ENCODE measurements at places on chromosomes 11 and 22. TPM values are rescaled to one million over a fixed set of nuclear protein-coding genes. Genes with fewer than 3 reads are reported as not detected.

DNA sequence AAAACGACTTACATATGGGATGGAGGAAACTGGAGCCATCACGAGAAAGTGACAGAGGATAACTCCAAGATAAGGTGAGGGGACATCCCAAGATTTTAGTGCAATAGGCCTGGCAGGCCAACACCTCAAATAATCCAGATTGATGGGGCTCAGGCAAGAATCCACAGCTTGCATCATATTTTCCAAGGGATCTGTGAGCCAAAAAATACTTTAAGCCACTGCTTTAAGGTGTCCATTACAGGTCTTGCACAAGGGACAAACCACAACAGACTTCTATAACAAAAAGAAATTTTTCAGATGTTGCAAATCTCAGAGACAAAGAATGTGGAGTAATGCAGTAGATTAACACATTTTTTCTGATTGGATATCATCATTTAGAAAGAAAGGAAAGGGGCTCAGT, 45.6 kb downstream of the DENND5A start:
- no peak for DNase-seq

DNA sequence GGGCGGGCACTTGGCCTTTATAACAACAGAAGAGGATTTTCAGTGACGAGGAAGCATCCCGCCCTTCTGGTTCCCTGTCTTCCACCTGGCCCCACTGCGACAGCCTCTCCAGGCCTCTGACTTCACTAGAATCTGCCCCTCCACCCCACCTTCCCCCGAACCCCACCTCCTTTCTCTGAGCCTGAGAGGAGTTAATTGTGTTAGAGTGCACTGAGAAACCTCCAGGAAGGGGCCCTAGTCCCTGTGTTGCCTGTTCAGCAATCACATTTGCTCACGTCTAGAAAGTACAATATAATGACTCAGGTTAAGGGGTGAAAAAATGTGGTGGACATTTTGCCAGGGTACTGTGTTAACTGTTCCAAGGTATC, 38.8 kb downstream of the PTPRJ start:
- DNase-seq: no peak

Gene MS4A3
- not detected for total RNA-seq

- DNase-seq: no peak
Observed at GRCh38 chr22:23283591-23284503, 103.5 kb downstream of the BCR start.

DNA sequence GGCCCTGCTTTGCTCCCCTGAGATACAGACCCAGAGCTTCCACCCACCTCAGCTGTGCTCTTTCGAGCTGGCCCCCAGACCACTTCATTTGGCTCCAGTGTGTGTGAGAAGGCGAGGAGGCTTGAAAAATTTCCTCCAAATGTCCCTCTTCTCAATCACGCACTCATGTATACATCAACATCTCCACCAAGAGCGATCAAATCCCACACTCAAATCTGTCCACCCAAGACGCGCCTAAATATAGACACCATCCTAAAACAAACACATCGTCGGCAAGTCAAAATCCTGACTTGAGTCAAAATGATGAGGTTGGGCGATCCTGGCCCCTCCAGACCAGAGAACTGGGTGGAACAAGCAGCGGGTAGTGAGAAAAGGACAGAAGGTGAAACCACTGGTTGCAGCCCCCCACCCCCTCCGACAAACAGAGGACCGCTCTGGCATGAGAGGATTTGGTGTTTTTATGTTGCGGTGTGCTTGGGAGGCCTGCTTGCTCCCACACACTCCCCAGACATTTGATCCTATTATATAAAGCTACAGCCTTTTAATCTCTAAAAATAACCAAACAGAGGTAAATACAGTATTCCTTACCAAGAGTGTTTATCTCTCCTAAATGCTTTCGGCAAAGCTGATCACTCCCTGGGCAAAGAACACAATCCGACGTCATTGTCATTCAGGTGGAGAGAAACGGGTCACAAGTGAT, 10.2 kb downstream of the MN1 start:
- DNase-seq: no peak

- DNase-seq: no peak
Observed at GRCh38 chr22:46578824-46579561, 41.2 kb upstream of the GRAMD4 start.

- DNase-seq: no peak
Observed at GRCh38 chr11:92770981-92771380, 198.5 kb upstream of the MTNR1B start.

Gene OTOG
- not detected for total RNA-seq

DNA sequence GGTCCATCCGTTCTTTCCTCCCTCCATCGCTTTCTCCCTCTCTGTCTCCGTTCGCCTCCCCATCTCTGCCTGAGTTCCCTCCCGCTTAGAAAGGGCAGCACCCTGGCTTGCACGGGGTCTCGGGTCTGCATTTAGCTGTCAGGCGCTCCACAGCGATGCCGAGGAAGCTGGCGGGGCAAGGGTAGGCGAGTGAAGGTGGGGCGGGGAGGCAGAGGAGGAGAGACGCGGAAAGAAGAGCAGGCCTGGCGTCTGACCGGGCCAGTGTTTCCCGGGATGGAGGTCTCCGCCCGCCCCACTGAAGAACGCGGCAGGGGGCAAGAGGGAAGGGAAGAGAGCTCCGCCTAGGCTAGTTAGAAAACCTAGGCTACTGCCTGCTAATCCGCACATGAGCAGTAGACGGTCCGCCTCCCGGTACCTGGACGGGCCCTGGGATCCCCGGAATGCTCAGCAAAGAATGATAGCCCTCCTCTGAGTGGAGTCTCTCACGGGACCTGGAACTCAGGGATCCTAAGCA, 3922.5 kb upstream of the OR11H1 start:
- no peak for DNase-seq

GRCh38 chr22:36673821-36674220, 29.7 kb downstream of the CACNG2 start:
- DNase-seq: no peak

DNA sequence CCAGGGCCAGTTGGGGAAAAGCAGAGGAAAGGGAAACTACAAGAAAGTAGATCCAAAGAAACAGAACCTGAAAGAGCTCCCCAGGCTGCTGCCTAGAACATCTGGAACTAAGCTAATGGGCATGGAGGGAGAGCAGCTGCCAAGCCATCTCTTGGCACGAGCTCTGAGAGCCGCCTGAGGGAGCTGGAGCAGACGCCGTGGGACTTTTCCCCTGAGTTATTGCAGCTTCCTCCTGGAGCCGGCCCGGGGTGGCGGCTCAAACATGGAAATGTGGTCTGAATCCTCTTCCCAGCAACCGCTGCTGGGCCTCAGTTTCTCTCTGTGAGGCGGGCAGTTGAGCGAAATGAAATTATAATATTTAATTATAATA, 41.8 kb downstream of the LIF start:
- no peak for DNase-seq

DNA sequence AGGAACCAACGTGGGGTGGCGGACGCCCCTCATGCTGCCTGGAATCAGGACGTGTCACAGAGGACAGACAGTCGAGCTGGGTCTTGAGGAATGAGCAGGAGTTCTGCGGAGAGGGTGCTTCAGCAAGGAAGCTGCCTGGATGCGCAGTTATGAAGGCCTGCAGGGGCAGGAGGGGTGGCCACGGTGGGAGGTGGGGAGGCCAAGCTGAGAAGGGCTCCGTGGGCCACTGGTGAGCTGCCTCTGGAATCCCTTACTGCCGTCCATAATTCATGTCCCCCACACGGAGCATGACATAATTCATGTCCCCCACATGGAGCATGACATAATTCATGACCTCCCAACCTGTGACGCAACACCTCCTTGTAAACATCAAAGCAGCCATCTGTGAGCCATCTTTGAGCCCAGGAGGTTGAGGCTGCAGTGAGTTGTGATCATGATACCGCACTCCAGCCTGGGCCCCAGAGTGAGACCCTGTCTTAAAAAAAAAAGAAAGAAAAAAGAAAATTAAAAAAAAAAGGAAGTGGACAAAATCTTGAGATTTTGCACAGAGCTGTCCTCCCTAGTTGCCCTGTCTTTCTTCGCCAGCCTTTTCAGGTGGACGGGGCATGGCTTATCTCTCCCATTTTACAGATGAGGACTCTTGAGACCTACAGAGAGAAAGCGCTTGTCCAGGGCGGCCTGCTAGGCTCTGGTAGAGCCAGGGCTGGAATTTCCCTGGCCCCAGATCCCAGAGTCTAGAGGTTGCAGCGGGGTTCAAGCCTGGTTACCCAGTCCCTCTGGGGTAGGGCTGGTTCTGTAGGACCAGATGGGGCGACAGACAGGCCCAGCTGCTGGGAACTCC, 24.3 kb upstream of the PICK1 start:
- no peak for DNase-seq

GRCh38 chr11:101442171-101442570, 141.6 kb downstream of the TRPC6 start:
- no peak for DNase-seq

DNA sequence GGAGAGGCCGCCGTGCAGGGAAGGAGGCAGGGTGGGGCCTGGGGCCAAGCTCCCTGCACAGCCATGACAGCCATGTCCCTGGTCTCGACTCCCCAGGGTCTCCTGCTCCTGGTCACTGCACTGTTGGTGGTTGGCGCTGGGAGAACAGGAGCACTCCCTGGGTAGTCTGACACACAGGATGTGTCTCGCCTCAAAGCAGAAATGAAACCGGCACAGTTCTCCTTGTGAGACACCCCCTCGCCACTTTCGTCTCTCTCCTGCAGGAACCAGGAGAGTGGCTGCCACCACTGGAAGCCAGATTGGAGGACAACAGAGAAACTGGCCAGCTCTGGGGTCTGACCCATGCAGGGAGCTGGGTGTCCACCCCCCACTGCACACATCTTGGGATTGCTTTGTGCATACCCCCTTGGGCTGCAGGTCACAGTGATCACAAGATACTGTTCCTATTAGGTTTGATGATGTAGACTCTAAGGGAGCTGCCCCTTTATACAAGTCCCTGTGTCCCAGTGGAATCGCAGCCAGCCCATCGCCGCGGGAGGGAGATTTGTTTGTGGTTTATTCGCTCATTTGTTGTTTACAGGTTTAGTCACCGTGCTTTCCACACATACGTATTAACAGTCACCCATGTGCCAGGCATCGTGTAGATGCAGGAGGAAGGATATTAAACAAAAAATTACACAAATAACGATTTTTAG, 27.0 kb upstream of the YWHAH start:
- DNase-seq: no peak

DNA sequence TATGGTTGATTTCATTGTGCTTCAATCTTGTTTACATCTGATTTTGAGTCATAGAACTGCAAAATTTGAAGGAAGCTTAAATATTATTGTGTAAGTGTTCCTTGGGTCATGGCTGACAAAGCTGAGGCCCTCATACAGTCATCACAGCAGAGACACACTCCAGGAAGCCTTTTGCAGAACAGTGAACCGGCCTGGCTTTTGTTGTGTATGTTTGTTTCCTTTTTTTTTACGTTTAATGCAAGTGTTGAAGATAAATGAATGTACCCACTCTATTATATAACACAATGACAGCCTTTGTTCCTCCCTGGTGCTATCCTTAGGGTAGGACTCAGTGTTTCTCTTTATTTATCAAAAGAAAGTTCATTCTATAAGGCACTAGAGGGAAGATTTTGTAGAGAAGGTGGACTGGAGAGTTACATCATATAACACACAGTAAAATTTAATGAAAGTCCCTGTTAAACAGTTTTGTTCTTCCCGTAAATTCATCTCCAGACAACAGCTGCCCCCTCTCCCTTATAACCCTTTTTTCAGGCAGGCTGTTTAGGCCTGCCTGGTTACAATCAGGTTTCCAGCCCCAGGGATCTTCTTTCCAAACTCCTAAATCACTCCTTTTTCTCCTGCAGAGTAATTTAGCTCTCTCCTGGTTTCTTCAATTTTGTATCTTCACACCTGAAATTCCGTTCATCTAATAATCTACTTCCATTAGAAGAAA, 34.3 kb upstream of the CSTF3 start:
- DNase-seq: no peak

GRCh38 chr22:49291169-49291568, 536.5 kb downstream of the BRD1 start:
- no peak for DNase-seq

DNA sequence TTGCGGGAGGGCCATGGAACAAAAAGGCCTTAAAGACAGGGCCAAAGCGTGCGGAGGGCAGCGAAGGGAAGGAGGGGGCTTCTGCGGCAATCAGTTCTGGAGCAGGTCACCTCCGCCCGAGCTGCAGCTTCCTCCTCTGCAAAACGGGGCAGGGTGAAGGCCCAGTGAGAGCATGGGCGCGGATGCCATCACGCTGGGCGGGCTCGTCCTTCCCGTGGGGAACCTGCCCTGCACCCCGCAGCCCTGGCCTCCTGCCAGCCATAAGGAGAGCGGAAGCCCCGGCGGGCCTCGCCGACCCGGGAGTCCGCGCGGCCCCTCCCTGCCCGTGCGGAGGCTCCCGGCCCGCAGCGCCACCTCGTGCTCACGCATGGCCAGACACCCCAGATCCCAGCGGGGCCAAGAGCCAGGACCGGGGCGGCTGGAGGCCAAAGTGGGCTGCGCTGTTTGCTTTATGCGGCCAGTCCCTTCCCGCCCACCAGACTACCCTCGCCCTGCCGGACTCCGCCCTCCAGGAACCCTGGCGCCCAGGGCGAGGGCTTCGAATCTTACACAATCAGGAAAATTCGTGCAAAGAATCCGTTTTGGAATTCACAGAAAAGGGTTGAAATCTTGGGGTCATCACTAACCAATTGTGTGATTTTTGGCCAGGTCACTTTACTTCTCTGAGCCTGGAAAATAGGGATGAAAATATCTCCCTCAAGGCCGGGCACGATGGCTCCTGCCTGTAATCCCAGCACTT, 16.1 kb downstream of the TSKU start:
- no peak for DNase-seq

Gene C11orf16
- total RNA-seq: not detected

- DNase-seq: no peak
Observed at GRCh38 chr11:12611352-12611751, 62.9 kb upstream of the TEAD1 start.

DNA sequence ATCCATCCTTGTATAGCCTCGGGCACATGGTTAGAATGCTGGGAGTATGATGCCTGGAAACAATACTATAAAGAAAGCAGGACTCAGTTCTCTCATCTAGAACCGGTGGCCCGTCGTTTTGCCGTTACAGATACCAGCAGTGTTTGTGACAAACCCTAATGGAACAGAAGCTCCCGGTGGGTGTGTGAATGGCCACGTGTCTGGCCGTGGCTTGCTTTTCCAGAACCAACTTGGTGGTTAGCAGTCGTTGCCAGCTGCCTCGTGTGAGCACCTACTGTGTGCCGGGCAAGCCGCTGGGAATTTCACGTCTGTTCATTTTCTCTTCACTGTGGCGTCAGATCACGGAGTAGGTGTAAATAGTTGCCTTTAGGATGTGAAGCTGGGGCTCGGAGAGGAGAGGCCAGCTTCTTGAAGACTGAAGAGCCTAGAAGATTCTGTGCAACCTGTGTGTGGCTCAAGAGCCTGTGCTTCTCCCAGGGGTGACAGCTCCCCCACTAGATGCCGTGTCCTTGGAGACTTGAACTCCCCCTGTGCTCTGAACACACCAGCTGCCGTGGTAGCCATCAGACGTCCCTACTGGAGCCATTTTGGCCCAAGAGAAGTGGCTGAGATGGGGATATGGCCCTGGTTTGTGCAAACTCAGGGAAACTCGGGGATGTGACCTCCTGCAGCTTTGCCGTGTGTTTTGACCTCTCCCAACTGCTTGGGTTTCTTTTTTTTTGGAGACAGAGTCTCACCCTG, 57.5 kb upstream of the PPARA start:
- DNase-seq: no peak
